ENCODE measurements at places on chromosomes 13 and 19.

GRCh38 chr19:7994114-7994513, 11.3 kb downstream of the ELAVL1 start:
- DNase-seq = no peak

DNA sequence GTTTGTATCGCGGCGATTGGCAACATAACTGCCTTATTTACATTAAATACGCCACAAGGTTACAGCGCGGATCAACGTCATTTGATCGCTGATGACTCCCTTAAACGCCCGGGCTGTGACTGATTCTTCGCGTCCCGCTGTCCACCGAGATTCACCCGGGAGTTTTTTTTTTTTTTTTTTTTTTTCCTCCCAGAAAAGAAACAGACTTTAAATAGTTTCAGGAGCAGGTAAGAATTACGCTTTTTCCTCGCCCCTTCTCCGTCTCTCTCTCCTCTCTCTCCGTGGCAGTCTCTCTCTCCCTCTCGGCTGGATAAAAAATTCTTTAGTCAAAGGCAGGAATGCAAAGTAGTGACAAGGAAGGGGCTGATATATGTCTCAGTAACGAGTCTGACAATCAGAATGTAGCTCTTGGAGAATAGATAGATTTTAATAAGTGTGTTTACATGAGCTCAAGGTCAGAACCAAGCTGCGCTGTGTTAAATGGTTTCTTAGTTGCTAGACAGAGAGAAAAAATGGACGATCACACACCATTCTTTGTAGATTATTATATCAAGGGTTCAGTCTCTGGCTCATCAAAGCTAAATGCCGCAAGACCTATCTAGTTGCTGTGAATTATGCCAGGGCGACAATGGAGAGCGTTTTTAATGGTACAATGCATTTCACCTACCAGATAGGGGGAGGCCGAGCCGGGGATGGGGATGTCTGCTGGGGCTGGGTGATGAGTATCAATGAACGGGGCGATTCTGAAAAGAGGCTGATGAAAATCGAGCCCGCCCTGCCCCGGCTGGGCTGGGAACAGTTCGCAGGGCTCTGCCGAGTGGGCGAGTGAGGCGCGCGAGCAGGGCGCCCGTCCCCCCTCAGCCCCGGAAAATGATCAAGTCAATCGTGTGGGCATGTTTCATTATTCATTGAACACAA, 147.2 kb upstream of the ZNF536 start:
- DNase-seq = no peak

GRCh38 chr13:69903081-69903480, 204.5 kb upstream of the ATXN8OS start:
- DNase-seq = no peak

DNA sequence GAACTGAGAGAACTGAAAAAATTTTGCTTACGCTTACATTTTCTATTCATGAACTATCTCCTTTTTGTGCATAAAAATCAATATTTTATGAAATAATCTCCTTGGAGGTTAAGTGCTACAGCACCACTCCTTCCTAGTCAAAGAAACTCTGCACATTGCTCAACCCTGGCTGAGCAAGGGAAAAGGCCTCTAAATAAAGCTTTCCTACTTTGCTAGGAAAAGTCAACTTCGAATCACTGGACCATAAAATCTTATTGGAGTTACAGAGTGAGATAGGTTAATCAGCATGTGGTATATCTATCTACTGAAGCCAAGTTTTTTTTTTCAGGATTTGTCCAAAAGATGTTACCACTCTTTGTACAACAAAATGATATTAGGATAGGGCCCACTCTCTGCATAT, 57.5 kb upstream of the HMGB1 start:
- DNase-seq = no peak

GRCh38 chr13:95197548-95197947, 103.7 kb downstream of the ABCC4 start:
- DNase-seq = no peak

DNA sequence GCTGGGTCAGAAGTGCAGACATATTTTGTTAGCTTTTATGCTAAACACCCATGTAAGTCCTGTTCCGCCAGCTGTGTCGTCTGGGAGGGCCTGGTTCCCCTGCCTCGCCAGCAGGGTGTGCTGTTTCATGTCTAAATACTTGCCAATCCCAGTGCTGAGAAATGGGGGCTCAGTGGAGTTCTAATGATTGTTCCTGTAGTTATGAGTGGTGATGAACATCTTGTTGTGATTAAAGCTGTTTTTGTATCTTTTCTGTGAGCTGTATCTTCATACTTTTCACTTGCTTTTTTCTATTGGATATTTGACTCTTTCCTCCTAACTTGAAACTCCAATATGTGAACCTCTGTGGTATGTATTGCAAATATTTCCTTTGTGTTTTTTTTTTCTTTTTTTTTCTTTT, 32.7 kb downstream of the KDM4B start:
- DNase-seq = no peak

GRCh38 chr13:58500938-58501337, 869.4 kb downstream of the PCDH17 start:
- no peak for DNase-seq

GRCh38 chr13:19053561-19053960, 128.1 kb downstream of the TUBA3C start:
- DNase-seq = no peak

- no peak for DNase-seq
Observed at GRCh38 chr13:101982903-101983302, 418.9 kb downstream of the FGF14 start.

GRCh38 chr13:59024434-59024833, 1139.3 kb downstream of the DIAPH3 start:
- DNase-seq = no peak

GRCh38 chr13:67075239-67075638, 154.9 kb downstream of the PCDH9 start:
- DNase-seq = no peak

GRCh38 chr19:43526884-43527859, at the start of gene ETHE1:
TSS of gene ETHE1 (minus strand) at chr19:43527201. CDS start at chr19:43527177, 24 bp downstream.
- no peak for DNase-seq

DNA sequence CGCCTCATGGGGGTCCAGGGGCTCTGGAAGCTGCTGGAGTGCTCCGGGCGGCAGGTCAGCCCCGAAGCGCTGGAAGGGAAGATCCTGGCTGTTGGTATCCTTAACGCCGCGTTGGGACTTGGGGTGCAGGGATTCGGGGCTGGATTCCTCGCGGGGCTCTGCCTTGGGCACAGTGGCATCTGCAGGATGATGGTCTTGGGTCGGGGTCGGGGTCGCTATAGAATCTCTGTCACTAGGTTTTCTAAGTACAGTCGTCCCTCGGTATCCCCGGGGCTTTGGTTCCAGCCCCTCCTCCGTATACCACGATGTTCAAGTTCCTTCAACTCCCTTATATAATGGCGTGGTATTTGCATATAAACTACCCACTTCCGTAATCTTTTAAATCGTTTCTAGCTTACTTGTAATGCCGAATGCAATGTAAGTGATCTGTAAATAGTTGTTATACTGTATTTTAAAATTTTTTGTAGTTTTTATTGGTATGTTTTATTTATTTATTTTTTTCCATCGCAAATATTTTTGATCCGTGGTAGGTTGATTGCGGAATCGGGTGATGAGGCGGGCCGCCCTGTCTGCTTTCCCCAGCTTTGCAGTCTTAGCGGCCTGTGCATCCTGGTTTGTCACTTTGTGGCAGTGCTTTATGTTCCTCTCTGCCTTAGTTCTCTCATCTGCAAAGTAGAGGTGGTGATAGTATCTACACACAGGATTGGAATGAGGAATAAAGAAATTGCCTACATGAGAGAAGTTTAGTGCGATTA, 606 bp downstream of the ERCC5 start:
- no peak for DNase-seq
